D721Med (cell line): ENCODE measurements at places on chromosomes 7 and 10.

DNA sequence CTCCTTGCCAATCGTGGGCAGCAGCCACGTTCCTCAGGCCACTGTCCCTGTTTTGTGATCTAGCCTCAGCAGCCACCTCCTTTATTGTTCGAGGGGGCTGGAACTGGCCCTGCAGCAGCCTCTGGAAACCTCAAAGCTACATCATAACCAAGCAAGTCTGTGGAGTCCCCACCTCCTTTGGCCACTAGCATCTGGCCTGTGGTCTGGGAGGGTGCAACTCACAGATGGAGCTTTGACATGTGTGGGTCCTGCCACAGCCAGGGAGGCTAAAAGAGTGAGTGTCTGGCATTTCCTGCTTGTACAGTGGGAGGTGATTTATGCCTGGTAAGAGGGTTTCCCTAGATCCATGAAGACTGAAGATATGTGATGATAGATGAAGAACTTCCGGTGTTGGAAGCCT lies 32.3 kb upstream of the NUB1 start:
- DNase-seq, result no peak

DNA sequence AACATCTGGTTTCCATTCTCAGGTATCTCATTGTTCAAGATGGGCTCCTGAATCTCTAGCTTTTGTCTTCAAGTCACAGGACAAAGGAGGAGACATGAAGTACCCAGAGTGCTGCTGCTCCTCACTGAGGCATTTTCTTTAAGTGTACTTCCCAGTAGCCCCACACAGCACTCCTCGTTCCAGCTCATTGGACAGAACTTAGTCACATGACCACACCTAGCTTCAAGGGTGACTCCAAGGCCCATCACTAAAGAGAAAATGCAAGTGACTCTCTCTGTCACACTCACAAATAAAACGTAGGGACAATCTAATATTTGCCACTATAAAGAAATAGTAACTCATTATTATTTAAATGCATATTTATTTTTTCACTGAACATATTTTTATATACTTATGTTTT lies 58.3 kb upstream of the NEUROD6 start:
- no peak for DNase-seq

DNA sequence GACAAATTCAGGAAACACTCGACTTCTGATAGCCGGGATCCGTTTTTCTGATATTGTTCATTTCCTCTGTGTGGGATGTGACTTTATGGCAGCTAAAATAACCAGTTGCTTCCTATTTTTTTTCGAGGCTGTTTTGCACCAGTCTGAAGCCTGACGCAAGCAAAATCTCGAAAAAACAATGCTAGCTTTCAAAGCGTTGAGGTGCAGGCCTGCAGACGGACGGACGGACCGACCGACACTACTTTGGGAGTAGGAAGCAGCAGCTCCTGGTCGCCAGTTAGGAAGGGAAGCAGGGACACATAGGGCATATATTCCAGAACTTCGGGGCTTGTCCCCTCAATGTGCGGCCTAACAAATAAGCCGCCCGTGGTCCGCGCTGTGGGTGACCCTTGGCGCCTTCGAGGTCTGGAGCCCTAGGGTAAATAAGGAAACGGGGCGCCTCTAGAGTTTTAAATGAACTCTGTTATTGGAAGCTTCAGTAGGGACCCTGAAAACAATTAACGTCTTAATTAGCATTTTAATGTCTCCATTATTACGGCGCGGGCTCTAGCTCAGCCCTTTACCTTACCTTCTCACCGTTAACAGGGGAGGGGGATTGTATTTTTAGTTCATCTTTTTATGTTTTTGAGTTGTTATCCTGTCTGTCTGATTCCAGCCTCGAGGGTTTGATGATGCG lies 1.3 kb downstream of the HHEX start:
- no peak for DNase-seq

GRCh38 chr7:81111358-81111757 lies 192.5 kb upstream of the SEMA3C start:
- no peak for DNase-seq

DNA sequence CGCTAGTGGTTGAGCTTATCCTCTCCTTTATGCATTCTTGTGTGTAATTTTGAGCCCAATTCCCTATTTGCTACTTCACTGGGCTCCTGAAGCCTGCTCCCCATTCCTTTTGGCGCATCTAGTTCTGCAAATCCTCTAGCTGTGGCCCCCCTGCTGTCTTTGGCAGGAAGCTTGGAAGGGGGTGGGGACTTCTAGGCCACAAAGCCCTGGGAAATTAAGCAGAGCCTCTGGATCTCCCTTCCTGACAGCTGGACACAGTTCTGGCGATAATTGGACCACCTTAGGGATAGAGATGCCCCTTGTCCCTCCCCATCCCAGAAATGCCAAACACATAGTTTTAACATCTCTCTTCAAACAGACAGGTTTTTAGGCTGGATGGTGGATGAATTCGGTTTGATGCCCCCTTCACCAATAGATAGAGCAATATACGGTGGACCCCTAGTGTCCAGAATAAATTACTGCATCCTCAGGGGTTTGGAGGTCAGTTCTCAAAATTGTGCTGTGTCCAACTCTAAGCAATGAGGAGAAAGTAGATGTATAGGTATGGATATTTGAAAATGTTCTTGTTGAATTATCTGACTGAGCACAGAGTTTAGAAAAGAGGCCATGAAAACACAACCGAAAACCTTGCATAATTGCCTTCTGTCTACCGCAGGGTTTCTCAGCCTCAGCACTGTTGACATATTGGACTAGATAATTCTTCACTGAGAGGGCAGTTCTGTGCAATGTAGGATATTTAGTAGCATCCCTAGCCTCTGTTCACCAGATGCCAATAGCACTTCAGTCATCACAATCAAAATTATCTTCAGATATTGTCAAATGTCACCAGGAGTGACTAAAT lies 75.5 kb downstream of the PAPSS2 start:
- DNase-seq, result peak; percentile 27

DNA sequence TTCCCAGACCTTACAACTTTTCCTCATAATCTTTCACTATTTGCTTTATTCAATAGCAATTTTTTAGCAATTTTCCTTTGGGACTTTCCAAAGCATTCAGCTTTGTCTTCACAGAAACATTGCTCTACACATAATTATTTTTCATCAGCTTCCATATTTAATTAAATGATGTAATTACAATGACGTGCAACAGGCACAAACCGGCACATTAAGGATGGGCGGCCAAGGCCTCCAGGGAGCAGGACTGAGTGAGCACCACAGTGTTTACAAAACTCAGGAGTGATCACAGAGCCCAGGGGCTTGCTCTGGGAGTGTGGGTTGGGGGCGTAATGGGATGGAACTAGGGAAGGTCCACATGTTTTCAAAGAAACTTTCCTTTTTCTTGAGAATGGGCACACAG lies 69.8 kb downstream of the MAD1L1 start:
- no peak for DNase-seq

- no peak for DNase-seq
Measured at GRCh38 chr7:24866004-24866615, 108.8 kb upstream of the GSDME start.

- DNase-seq, result no peak
Measured at GRCh38 chr10:90168244-90168643, 466.9 kb downstream of the KIF20B start.

- no peak for DNase-seq
Measured at GRCh38 chr10:43623351-43623750, 17.1 kb downstream of the ZNF485 start.

GRCh38 chr10:72096115-72097000 lies 8.0 kb upstream of the SPOCK2 start:
- no peak for DNase-seq

DNA sequence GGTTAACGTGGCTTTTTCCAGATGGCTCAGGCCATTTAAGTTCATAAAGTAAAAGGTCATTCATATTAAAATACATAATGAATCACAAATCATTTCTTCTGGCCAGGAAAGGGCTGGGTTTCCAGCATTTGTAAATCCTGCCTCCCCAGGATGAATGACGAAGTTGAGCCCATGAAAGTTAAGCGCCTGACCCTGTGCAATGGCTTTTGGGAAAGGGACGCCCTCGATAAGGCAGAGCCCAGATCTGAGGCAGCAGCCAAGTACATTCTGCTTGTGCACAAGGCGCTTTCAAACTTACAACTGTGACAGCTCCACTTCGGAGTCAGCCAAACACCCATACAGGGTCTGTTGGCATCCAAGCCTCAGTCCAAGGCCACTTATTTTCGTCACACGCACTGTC lies 2.8 kb downstream of the GIMAP6 start:
- DNase-seq, result no peak

DNA sequence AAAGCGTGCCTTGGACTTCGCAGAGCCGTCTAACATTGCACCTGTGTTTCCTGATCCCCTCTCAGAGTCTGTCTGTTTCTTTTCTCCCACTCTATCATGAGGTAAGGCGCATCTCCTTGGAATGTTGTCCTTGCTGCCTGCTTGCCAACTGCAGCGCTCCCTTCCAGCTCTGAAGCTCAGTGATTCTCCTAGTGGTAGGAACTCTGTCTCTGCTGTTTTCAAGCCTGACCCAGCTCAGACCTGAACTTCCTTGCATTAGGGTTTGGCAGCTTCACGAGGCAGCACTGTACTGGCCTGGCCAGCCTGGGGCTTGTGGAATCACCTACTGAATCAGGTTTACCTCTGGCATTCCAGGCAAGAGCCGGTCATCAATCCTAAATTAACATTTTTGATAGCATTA lies 123.9 kb downstream of the CREB5 start:
- no peak for DNase-seq

- no peak for DNase-seq
Measured at GRCh38 chr10:44951576-44952226, 7.9 kb upstream of the RASSF4 start.

DNA sequence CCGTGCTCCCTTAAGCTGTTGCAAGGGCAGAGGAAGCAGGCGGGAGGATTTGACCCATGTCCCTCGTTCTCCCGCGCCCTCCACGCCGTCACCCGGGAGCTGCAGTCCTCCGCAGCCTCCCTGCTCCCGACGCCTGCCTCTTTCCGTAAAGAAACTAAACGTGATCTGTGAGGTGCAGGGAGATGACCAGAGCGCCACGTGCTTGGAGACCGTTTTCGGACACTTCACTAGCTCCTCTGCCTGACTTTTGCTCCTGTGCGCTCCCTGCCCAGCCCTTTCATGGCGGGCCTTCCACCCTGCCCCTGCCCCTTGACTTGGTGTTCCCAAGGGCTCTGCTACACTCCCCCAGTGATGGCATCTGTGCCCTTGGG lies 171.2 kb downstream of the LSM5 start:
- DNase-seq, result no peak

DNA sequence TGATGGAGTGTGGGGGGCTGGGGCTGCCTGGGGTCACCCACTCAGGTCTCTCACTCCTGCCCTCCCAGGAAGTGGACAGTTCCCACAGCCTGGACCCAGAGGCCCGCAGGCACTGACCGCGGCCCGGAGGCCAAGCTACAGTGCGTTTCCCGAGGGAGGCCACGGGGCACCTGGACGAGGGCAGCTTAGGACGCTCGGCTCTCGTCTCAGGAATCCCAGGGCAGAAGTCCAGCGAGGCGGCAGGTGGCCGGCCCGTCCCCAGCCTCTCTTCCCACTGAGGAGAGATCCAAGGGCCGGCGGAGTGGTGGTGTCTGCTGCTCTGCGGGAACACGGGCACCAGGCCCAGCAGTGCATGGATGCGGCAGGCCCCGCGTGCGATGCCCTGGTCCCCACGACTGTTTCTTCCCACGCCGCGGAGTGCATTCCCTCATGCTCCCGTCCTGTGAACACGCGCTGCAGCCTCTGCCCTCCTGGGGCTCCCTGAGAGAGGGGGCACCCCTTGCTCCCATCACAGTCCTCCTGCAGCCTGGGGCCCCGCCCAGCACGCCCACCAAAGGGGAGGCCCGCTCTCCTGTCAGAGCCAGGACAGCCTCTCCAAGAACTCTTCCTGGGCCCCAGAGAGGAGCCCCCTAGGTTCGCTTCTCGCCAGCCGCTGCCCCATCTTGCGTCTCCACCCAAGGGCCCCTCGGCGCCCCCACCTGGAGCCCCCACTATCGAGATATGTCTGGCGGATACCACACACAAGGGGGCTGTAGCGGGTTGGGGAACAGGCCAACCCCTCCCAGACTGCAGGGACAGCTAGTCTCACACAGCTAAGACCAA lies 24.3 kb upstream of the GPR146 start:
- no peak for DNase-seq

- DNase-seq, result no peak
Measured at GRCh38 chr7:142590077-142590476, 159.2 kb upstream of the PRSS1 start.

DNA sequence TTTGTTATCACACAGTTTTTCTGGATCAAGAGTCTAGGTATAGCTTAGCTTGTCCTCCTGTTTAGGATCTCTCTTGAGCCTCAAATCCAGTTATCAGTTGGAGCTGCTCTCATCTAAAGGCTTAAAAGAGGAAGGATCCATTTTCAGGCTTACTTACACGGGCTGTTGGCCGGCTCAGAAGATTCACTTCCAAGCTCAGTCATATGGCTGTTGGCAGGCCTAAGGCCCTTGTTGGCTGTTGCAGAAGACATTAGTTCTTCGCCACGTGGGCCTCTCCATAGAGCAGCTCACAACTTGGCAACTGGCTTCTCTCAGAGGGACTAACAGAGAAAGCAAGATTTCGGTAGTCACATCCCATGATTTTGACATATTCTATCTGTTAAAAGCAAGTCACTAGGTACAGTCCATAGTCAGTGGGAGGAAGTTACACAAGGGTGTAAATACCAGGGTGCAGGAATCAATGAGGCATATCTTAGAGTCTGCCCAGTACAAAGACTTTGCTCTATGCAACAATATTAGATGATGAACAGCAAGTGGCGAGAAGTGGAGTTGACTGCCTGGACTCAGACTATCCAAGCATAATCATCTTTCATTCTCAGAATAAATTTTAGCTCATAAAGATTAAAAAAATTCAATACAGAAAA lies 280.1 kb upstream of the MBL2 start:
- no peak for DNase-seq

- no peak for DNase-seq
Measured at GRCh38 chr7:2542916-2543871, 12.1 kb downstream of the BRAT1 start.

DNA sequence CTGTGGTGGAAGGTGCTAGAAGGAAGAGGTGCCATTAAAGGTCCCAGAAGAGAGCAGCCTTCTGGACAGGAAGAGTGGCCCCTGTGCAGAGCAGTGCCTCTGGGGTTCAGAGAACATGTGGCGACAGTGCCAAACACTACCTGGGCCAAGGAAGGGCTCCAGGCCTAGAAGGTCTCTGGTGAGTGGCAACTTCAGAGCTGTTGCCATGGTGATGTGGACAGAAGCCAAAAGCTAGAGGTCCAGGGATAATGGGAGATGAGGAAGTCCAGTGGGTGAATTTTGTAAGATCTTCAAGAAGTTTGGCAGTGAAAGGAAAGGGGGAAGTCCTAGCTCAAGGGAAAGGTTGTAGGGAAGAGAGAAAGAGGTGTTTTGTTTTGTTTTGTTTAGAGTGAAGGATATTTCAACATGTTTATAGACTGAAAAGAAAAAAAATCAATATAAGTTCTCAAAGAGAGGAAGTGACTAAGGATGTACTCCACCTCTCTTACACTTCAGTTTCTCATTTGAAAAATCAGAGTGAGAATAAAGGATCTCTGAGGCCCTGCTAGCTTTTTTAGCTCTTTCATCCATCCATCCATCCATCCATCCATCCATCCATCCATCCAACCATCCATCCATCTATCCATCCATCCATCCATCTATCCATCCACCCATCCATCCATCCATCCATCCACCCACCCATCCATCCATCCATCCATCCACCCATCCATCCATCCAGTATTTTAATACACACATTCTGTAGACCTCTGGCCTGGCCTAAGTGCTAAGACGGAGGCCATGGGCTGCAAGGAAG lies 77.1 kb upstream of the DUSP5 start:
- DNase-seq, result no peak
